HCT116 (cell line): ENCODE measurements at places on chromosomes 4 and X. TPM values are rescaled to one million over a fixed set of nuclear protein-coding genes. Genes with fewer than 3 reads are reported as not detected.

SLC26A1 gene
- total RNA-seq: 0.22 TPM

ADAMTS3 gene
- total RNA-seq: not detected

CHIC1 gene
- 0.10 TPM for total RNA-seq

SLC10A4 gene
- 8.4 TPM for total RNA-seq

SCRG1 gene
- total RNA-seq: not detected

SERTM2 gene
- not detected for total RNA-seq

RGN gene
- not detected for total RNA-seq

ESX1 gene
- total RNA-seq: not detected

PRSS12 gene
- 13.8 TPM for total RNA-seq

CCDC110 gene
- 2.7 TPM for total RNA-seq

ARHGAP6 gene
- total RNA-seq: 0.10 TPM
